A549 (cell line): ENCODE measurements at places on chromosomes 1 and 21. TPM values are rescaled to one million over a fixed set of nuclear protein-coding genes. Genes with fewer than 3 reads are reported as not detected.

The GSTM1 gene
- not detected in 3 replicates for polyA plus RNA-seq

The FAM167B gene
- polyA plus RNA-seq, result 0.58 to 2.0 TPM (median 1.8 TPM) in 3 replicates

The LCE7A gene
- polyA plus RNA-seq, result not detected in 3 replicates

The OR10J1 gene
- not detected in 3 replicates for polyA plus RNA-seq

The CYP2J2 gene
- polyA plus RNA-seq, result 0.09 TPM in 3 replicates
